ENCODE measurements at places on chromosomes 1 and 21.

DNA sequence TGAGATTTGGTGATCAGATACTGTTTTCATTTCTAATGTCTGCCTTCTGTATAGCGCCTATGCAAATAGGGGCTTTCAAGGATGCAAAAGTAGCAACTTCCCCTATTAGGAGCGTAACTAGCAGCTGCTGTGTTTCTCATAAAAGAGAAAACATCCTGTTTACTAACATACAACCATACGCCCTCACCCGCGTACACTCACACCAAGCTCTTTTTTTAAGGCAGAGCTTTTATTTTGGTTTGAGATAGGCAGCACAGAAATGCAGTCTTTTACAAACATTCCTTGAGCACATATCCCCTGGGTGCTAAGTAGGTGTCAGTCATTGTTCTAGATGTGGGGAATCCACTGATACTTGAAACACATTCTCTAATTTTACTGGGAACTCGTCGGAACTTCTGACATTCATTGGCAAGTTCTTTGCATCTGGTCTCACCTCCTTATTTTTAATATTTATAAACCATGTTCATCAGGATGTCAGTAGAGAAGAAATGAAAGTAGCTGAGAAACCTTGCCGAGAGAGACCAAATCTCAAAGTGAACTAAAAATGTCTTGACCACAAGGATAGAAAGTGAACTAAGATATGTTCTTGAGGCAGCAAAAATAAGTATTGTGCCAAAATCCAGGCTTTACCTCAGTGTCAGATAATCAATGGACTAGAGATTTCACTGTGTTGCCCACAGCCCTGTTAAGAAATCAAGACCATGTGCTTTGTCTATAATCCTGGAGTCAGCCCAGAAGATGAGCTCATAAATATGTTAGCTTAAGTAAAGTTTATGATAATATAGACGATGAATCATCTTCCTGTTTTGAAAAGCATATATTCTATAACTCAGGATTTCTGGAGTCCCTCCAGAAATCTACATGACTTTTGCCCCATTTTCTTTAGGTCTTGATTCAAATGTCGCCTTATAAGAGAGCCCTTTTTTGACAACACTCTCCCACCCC lies 350.9 kb downstream of the ST6GALNAC3 start:
- DNase-seq, result no peak

DNA sequence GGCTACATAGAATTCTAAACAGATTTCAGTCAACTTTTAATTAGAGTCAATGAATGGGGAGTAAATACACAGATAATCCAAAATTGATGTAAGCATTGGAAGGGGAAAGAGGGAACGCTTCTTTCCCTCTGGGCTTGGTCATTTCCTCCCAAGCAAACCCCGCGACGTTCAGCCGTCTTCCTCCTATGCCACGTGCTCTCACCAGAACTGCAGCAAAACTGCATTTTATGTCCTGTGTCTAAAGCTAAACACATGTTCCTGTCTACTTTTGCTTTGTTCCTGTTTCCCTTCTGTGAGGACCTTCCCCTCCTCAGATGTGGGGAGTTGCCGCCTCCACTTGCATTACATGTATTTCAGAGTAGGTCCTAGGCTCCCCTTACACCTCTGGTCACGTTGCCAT lies 27.2 kb downstream of the UTP25 start:
- no peak for DNase-seq

DNA sequence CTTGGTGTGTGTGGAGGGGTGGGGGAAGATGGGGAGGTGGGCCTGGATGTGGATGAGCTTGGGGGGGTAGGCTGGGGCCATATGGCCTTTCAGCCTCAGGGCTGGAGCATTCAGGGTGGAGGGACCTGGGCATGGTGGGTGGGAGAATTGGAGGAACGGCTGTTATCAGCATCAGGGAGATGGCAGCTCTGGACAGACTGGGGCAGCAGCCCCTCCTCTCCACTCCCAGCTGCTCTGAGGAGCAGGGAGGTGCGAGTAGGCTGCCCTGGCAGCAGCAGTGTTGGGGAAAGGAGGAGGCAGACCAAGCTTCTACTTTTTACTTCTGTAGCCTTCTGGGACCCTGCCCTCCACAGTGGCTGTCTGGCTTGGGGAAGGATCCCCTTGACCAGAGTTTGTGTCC lies 10.2 kb downstream of the PPFIA4 start:
- DNase-seq, result no peak

DNA sequence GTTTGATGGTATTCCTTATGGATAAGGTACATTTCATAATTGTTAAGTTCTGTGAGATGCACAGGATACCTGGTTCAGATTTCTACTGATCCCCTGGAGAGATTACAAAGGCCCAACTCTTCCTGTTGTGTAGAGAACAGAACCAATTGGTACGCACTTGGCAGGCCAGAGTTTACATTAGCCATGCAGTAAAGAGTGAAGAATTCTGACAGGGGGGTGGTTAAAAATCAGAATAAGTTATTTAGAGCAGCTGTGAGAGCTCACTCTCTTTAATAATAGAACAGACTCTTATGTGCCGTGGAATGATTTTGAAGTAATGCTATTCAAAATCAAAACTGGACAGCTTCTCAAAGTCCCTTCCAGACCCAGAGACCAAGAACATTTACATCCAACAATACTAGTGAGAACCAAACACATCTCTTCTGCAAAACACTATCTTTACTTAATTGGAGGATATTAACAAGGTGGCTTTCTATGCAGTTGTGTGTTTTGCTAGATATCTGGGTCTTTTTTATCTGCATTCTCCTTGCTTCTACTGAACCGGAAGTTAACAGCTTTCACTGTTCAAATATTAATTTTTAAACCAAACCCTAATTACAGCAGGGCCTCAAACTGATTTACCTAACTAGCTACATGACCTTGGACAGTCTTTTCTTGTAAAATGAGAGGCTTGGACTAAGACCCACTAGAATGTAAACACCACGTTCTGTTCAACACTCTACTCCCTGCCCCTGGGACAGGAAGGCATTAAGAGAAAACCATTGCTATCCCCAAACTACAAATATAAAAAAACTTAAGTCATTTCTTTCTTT lies 4.0 kb downstream of the USP24 start:
- DNase-seq, result no peak

GRCh38 chr1:224420106-224420505 lies 14.5 kb downstream of the WDR26 start:
- DNase-seq, result no peak

DNA sequence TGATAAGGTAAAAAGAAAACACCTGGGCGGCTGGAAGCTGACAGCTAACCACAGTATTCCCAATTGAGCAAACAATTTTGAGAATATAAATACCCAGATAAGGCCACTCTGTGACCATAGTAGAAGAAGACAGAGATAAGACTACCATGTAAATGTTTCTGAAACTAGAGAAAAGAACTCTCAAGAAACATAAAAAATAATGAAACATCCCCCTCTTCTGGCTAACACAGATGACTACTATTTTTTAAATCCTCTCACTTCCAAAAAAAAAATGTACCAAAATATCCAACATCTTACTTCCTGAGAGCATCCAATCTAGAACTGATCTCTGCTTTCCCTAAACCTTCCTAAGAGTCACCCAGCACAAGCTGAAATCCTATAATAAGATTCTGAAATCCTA lies 125.9 kb downstream of the HFM1 start:
- no peak for DNase-seq
